Stimulated activated CD4-positive, alpha-beta T cell treated with anti-CD3 and anti-CD28 coated beads, Interleukin-15, amount 100 ng/mL, for 24 hours (primary cell): ENCODE measurements at places on chromosomes 3 and 15.

DNA sequence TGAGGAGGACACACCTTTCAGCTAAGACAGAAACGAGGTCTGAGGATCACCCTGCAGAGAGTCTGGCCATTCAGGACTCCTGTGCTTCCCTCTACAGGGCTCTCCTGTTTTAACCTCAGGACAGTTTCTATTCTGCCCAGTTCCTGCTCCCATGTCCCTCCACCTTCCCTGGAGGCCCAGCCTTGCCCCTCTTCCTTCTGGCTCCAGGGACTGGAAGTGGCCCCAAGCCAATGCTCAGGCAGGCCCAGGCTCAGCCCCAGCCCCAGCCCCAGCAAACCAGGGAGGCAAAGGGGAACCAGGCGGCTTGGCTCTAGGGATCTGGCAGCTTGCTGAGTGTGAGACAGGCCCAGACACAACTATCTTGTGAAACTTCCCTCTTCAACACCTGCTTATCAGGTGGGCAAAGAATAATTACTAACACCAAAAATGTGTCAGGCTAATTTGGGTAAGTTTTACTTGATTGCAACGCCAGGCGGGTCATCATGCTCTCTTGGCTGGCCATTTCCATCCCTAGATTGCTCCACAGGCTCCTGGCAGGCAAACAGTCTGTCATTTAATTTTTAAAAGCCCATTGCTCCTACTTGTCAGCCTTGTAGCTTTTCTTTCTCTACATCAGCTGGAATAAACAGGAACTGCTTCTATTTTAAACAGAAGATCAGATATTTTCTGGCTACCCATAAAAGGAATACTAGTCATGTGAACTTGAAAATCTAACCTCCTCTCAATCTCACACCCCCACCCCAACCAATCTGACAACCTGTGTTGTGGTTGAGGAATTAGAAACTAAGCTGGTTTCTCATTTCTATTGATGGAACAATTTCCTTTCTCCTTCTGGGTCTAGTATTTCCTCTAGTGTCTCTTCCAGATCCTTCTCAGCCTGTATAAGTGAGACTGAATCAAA, 33.5 kb downstream of the UPK1B start:
- peak; percentile 25 for DNase-seq

DNA sequence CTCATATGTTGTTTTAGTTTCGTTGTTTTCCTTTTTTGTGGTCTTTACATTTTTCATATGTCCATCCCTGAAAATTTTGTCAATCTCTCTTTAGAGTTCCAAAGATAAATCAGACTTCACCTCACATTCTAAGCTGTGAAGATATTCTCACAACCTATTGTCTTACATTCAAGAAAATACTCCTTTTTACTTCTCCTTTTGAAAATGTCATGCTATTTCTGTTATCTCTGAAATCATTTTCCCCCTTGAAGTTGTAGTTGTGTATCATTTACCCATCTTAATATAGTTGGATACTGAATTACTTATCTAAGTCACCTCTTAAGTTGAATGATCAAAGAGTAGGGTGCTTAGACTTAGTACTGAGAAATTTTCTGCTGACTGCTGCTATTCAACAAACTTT, 74.3 kb downstream of the DCUN1D1 start:
- no peak for DNase-seq

GRCh38 chr3:52086461-52086860, 30.1 kb upstream of the DUSP7 start:
- DNase-seq, result no peak

DNA sequence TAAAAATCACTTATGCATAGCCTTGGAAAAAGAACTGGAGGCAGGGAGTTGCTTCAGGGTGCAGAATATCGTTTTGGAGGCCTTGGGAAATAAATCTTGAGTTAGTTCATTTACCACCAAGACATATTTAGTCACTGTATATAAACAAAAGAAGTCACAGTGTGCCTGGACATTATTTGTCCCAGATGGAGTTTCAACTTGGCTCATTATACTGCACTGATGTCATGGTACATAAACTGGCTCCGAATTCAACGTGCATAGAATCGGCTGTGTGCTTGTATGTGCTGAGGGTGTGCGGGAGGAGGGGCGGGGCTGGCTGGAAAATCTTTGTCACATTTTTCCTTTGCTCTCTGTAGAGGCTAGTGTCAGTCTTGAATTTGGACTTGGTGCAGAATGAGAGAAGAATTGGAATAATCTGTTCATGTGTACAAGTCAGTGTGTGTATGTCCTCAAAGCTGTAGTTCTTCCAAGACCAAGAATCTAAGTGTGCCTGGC, 86.6 kb downstream of the FNDC3B start:
- DNase-seq, result no peak

GRCh38 chr3:113560271-113560670, 27.9 kb downstream of the SIDT1 start:
- no peak for DNase-seq

DNA sequence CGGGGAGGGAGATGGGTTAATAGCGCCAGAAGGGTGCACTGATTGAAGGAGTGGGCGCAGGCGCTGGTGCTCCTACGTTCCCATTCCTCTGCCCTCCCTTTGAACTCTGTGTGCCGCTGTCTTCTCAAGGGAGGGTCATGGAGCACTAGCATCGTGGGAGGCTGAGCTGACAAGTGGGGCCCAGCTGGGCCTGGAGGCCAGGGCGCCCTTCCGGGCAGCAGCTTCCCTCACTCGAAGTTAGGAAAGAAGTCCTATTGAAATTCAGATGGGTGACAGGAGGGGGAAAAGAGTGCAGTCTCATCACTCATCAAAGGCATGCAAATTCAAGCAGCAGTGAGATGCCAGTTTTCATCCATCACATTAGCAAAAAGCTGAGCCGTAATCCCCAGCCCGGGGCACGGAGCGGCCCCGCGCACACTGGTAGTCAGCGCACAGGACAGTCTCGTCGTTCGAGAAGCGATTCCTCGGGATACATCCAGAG, 128.2 kb downstream of the LRRK1 start:
- DNase-seq, result no peak
